ENCODE measurements at places on chromosomes 3 and 15. TPM values are rescaled to one million over a fixed set of nuclear protein-coding genes. Genes with fewer than 3 reads are reported as not detected.

NDUFB5 gene
- 12.5 TPM for polyA plus RNA-seq

MNS1 gene
- 0.58 TPM for polyA plus RNA-seq

PRICKLE2 gene
- 3.5 TPM for polyA plus RNA-seq

STRC gene
- polyA plus RNA-seq = not detected

AQP9 gene
- not detected for polyA plus RNA-seq

TGM4 gene
- not detected for polyA plus RNA-seq

HRG gene
- not detected for polyA plus RNA-seq

DTX3L gene
- polyA plus RNA-seq = 3.5 TPM

GREM1 gene
- 2,694 TPM for polyA plus RNA-seq

CCR3 gene
- polyA plus RNA-seq = not detected

- peak; percentile 96 for DNase-seq
Measured at GRCh38 chr15:80072285-80072994, 13.0 kb downstream of the ZFAND6 start.

DNA sequence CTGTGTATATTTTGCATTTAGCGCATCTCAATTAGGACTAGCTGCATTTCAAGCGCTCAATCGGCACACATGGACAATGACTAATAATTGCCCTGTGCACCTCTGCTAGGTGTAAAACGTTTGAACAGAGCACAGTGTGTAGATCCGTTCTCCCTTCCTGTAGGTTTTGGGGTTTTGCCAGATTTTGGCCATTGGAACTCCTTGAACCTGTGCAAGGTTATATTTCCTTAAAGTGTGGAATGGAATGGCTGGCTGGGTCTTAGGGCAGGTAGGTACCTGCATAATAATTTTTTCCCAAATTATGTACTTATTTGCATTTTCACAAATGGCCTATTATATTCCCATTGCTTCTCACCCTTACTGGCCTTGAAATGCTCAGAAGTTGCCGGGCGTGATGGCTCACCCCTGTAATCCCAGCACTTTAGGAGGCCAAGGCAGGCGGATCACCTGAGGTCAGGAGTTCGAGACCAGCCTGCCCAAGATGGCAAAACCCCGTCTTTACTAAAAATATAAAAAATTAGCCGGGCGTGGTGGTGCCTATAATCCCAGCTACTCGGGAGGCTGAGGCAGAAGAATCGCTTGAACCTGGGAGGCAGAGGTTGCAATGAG, 777 bp downstream of the RNU5B-1 start:
- no peak for DNase-seq

DNA sequence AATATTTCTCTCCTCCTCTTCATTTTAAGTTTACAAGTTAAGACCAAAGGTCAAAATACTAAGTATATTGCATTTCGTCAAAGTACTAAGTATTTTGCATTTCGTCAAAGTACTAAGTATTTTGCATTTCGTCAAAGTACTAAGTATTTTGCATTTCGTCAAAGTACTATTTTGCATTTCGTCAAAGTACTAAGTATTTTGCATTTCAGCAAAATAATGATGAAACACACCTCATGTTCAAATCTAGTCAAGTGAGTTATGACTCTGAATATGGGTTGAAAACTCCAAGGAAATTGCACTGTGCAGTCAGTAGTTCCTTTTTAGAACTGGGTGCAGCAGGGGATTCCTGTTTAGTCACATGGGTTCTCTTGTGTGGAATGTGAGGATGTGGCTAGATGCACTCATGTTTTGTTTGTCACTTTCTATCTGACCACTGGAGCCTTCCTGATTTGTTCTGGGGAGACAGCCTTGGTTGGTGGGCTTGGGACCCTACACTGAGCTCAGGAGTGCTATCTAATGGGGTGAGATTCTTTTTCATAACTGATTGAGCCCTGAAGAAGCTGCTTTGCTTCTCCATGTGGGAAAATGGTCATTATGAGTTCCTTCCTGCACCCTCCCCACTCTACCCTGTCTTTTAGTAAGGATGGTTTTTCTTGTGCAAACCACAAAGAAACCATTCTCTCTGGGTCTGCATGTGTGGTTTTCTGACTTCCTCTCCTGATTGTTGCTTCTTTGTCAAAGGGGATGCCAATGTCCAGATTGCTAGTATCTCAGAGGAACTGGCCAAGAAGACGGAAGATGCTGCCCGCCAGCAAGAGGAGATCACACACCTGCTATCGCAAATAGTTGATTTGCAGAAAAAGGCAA, 73.4 kb downstream of the CCK start:
- no peak for DNase-seq

DNA sequence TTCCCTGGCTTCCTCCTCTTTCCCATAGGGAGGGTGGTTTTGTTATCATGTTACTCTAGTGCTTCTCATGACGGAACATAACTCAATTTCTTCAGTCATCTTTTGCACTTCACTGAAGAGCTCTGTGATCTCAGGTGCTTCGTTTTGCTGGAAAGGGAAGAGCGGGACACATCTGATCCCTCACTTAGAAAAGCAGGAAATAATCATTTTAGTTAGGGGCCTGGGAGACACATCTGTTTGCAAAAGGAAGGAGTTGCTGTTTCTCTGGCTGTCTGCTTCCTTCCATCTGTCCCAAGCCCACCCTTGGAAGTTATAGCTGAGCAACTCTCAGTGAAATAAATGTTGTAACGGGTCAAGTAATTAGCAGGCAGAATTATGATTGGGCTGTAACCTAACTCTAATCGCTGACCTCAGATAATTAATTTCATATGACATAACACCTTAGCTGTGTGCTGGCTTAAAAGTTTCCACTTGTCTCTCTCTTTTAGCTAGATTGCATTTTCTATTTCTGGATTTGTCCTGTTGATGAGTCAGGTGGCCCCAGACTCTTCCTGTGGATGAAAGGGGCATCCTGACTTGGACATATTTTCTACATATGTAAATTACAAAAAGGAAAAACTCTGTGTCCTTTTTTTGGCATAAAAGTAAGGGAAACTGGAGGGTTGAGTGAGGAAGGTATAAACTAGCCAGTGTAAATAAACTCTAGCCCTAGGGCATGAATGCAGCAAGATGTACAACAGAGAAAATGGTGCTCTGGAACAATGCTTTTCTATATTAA, 11.0 kb upstream of the FILIP1L start:
- no peak for DNase-seq

GRCh38 chr15:44101944-44102343, 93.1 kb downstream of the FRMD5 start:
- DNase-seq = peak; percentile 48

DNA sequence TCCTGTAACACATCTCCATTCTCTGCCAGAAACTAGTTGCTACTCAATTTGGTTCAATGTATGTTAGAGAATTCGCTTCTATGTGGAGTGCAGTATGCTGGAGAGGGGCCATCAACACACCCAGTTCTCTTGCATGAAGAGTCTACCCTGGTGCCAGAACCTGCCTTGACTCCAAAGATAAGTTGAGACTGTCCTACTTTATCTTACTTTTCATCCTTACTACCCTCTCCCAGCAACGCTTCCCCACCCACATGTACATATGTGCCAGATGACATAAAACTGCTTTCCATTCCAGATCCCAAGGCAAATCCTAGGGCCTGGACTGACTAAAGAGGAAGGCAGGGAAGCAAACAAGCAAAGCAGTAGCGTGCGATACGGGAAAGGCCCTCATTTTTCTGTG, 442.6 kb upstream of the THRB start:
- no peak for DNase-seq

- no peak for DNase-seq
Measured at GRCh38 chr15:73936181-73936580, 9.9 kb downstream of the LOXL1 start.

DNA sequence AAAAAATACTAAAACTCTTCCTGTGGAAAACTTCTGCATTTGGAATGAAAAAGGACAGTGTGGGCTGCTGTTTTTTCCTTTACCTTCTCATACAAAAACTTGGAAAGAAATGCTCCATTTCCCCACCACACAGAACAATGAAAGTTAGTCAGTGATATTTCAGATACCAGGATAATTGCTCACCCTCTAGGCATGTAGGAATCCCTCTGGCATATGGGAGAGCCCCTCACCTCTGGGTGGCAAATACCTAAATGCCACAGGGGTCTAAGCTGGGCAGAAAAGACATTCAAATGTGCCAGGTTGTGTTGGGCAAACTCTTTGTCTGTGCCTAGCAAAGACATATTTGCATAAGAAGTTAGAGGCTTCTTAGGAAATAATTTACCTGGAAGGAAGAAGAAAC, 560.3 kb upstream of the NR2F2 start:
- peak; percentile 4 for DNase-seq

- DNase-seq = peak; percentile 26
Measured at GRCh38 chr3:122975163-122975923, 52.2 kb downstream of the SEMA5B start.

DNA sequence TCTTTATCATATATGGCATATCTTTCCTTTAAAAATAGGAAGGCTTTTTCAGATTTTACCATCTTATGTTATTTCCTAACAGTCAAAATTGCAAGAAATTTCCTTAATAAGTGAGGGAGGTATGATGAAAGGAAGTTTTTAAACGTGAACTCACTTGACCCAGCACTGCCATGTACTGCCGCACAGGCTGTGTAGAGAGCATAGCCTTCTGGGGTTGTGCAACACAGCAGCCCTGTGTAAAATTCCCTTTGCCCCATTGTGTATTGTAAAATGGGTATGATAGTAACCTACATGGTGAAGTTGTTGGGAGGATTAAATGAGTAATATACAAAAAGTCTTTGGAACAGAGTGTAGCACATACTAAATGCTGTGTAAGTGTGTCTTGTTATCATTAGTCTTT, 78.6 kb downstream of the PEX5L start:
- no peak for DNase-seq

GRCh38 chr3:106276151-106276550, 407.3 kb upstream of the CBLB start:
- no peak for DNase-seq

GRCh38 chr3:34669490-34669889, 871.1 kb downstream of the PDCD6IP start:
- DNase-seq = no peak
